ENCODE measurements at places on chromosomes 2 and 18.

GRCh38 chr2:5464657-5465056, 227.5 kb upstream of the SOX11 start:
- no peak for DNase-seq

DNA sequence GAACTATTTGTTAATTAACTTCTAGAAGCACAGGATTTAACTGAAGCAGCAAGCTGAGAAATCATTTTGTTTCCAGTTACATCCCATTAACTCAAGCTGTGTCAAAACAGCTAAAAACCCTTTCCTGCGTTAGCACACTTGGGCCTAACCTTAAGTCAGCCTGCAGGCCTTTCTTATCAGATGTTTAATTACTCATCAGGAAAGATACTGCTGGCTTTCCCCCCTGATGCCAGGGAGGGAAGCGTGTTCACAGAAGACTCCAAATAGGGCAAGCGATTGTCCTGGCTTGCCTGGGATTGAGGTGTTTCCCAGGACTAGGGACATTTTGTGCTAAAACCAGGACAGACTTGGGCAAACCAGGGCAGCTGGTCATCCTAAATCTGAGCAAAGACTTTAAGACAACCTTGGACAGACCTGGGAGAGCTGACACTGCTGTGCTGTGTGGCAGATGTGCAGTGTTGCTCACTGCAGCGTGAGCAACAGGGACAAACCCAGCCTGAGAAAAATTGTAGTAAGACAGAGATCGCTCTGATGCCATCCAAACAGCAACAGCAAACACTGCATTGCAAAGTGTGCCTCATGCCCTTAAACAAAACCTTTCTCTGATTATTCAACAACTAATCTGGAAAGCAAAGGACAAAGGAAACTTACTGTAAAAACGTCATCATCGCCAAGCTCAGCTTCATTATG, 100.9 kb downstream of the SPRED2 start:
- no peak for DNase-seq

GRCh38 chr2:27264253-27264752, 1.5 kb upstream of the SLC30A3 start:
- peak; percentile 19 for DNase-seq

GRCh38 chr18:31386741-31387140, 10.2 kb downstream of the DSG4 start:
- no peak for DNase-seq

- no peak for DNase-seq
Observed at GRCh38 chr2:215137741-215138340, 585 bp downstream of the ABCA12 start.

GRCh38 chr2:56191617-56192016, 7.8 kb downstream of the CCDC85A start:
- no peak for DNase-seq

GRCh38 chr2:136246086-136246669, 128.2 kb upstream of the CXCR4 start:
- no peak for DNase-seq

- no peak for DNase-seq
Observed at GRCh38 chr18:892316-892715, 12.4 kb upstream of the ADCYAP1 start.

GRCh38 chr2:69057660-69058059, 44.7 kb downstream of the ANTXR1 start:
- DNase-seq, result no peak
